ENCODE measurements at places on chromosomes 5 and 9.

- DNase-seq, result peak; percentile 24
These were observed 311.2 kb downstream of the TRIM32 start for GRCh38 chr9:116998305-116998704.

DNA sequence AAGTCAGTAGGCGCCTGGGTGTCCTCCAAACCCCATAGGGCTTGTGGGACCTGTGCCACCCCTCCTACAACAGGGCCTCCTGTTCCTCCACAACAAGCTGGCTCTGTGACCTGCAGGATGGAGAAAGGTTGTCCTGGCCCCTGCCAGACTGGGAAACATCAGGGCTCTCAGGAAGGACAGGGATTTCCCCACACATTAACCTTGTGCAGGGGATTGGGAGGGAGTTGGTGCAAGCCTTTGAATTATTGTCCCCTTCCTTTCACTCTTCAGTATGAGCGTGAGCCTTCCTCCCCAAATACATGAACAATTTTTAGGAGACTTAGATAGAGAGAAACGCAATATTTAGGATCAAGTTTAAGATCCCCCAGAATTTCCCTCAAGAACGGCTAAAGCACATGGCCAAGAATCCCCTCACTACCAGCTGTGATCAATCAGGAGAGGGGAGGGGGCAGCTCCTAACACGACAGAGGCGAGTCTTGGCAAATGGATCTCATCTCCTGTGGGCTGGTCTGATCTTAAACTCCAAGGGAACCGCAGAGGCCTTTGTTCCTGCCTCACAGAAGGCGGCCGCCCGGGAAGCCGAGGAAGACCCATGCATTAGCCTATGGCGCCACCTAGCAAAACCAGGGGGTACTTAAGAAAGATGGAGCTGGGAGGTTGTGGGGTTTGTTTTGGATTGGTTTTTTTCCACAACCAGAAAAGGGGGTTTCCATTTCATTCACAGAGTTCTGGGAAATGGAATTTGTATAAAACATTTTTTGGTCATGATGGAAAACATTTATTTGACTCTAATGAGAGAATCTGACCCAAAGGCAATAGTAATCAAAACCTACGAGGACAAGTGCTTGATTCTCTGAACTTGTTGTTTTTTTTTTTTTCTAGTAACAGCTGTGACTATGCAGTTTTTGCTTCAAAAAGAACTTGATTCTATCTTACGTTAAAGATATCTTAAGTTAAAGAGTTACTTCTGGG lies 36.1 kb upstream of the OSMR start:
- peak; percentile 84 for DNase-seq

DNA sequence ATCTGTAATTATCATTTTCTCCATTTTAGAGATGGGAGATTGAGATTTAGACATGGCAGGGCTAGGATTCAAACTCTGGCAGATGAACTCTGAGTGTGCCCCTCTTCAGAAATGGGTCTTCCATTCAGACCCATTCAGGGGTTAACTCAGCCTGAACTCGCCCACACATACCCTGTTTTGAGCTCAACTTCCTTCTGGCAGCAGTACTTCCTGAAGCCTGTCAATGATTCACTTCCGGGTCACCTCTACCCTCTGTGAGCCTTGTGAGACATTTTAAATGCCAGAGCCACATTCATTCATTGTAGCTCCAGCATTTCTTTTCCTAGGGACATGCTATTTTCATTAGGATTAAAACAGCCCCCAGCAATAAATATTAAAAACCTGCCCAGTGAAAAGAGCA lies 209.3 kb upstream of the SLC24A2 start:
- DNase-seq, result peak; percentile 29

- no peak for DNase-seq
These were observed 146.4 kb downstream of the YIPF5 start for GRCh38 chr5:144024090-144024489.

DNA sequence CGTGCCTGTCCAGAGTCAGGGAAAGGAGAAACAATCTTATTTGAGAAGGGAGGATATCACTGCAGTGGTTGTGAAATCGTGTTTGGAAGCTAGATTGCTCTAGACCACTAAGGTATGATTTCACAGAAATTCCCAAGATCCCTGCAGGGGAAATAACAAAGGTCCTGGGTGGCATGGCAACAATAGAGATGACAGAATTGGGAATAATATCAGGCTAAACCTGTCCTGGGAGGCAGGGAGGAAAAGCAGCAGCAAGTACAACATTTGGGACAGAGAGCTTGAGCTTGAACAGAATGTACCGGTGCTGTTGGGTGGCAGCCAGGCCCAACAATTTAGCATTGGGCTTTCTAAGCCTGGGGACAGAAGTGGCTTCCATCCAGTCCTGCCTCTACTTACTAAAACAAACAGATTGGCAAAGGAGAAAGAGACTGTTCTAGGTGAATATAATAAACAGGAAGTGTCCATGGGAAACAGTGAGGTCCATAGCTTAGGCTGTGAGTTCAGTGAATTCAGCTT lies 17.0 kb upstream of the ARHGAP26 start:
- peak; percentile 36 for DNase-seq

GRCh38 chr9:137388589-137389427 lies 34.2 kb downstream of the EXD3 start:
- no peak for DNase-seq

DNA sequence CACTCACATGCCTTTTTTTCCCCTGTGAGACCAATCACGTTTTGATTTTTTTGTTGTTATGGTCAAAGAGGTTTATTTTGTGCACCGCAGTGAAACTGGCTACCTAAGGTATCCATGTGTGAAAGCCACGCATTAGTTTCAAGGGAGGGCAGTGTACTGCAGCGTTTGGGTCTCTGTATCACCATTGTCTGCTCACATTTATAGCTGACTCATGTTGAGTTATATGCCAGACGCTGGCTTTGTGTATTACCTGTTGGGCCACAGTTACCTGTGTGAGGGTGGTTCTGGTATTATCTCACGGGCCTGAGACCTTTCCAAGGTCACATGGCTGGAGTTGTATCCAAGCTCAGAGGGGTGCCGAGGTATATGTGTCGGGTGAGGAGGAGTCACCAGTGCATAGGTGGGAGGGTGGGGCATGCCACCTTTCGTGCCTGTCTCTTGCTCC lies 75.8 kb downstream of the ARHGAP26 start:
- no peak for DNase-seq

GRCh38 chr5:14187660-14188059 lies 44.5 kb downstream of the TRIO start:
- DNase-seq, result peak; percentile 61

DNA sequence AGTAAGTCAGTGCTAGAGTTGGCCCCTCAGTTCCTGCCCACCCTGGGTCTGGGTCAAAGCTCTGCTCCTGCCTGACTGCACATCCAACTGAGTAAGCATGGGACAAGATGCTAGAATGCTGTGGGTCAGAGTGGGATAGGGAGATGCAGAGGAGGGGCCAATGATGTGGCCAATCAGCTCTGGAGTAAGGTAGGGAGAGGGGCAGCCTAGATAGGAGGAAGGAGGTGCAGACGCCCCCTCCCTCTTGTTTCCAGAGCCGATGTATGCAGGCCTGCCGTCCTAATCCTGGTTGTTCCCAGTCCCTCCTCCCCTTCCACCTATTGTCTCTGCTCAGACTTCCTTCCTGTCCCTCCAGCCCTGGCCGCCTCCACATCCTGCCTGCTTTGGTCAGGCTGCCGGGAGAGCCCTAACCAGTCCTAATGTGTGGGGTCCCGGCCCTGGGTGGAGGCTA lies 1.3 kb downstream of the ARAP3 start:
- peak; percentile 31 for DNase-seq

GRCh38 chr9:114301798-114302565 lies 20.9 kb upstream of the ORM1 start:
- no peak for DNase-seq

- peak; percentile 74 for DNase-seq
These were observed 475 bp downstream of the DDX31 start for GRCh38 chr9:132669319-132669697.

DNA sequence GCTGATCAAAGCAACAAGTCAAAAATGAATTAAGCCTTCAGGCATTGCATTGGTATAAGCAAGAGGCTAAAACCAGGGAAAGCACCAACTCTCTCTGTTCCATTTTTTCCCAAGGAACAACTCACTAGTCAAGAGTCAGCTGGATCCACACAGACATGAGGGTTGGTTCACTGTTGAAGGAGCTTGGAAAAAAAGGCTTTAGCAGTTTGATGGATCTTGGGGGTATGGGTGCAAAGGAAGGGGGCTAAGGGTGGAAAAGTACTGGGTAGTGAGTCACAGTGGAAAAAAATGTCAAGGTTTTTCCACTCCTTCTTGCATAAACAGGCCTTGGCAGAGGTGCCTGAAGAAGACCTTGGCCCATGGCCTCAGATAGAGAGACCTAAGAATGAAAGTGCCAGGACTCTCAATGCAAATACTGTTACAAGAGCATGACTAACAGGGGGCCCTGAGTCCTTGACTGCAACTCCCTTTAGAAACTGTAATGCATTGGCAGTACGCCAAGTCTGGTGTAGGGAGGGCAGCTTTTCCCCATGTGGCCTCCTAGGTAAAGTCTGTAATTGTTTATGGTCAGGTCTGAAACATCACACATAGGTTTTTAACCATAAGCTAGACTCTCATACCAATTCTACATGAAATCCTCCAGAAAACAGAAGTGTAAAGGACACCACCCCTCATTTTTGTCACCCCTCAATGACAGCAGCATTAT lies 23.7 kb downstream of the ACTL7A start:
- peak; percentile 80 for DNase-seq

- no peak for DNase-seq
These were observed 194.7 kb downstream of the GLIS3 start for GRCh38 chr9:4105183-4105582.

- no peak for DNase-seq
These were observed 144.6 kb downstream of the CACNA1B start for GRCh38 chr9:138022121-138022741.

DNA sequence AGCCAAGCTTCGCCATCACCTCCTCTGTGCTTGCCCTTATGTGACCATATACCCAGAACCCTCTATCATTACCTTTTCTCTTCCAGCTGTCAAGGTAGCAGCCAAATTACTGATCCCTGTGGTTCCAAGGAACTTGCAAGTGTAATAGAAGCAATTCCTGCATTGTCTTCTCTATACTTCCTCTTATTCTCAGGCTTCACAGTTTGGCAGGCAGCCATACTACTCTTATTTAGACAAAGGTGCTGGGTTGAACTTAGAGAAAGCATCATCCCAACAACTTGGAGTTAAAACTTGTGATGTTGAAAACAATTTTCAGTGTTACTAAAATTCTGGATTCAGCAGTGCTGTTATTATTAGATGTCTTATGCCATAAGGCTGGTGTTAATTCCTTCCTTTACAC lies 93.2 kb downstream of the NLN start:
- DNase-seq, result no peak

- DNase-seq, result no peak
These were observed 20.0 kb downstream of the DCTN4 start for GRCh38 chr5:150738862-150739261.
